Stimulated activated CD4-positive, alpha-beta T cell treated with anti-CD3 and anti-CD28 coated beads, Interleukin-1b, Interleukin-23, amount 100 ng/mL, for 4 hours (primary cell): ENCODE measurements at places on chromosomes 5 and 9.
A peak's percentile ranks its signal among the peaks of the same experiment; 100 is the strongest.

GRCh38 chr5:141494761-141495452 is 6.0 kb downstream of the PCDHGC5 start:
- DNase-seq, result no peak

DNA sequence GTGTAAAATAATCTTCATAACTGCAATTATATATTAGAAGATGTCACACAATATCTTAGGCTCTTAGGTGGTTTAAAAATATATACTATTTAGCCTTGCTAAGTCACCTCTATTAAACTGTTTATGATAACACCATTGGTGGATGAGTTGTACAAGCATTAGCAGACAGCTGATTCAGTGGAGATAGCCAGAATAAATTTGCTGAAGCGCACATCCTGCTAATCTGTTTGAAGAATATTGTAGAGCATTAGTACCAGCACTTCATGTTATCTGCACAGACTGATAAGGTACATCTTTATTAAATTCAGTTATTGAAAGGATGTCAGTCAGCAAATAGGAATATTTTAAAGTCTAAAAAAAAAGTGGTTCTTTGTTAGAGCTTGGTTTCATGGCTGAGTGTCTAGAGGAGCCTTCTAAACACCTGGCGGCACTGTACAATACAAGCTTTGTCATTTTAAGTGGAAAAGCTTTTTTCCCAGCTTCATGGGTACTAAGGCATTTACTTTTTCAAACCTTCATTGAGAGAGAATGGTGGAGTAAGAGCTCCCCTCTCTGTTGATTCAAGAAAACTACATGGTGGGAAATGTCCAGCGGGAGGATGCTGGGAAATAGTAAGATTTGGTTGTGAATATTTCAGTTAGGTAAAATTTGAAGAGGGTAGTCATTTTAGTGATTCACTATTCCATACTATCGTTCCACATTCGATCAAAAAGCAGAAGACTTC is 275.1 kb downstream of the SLF1 start:
- no peak for DNase-seq

- peak; percentile 56 for DNase-seq
Observed at GRCh38 chr9:92634712-92635605, 35.0 kb downstream of the IPPK start.

DNA sequence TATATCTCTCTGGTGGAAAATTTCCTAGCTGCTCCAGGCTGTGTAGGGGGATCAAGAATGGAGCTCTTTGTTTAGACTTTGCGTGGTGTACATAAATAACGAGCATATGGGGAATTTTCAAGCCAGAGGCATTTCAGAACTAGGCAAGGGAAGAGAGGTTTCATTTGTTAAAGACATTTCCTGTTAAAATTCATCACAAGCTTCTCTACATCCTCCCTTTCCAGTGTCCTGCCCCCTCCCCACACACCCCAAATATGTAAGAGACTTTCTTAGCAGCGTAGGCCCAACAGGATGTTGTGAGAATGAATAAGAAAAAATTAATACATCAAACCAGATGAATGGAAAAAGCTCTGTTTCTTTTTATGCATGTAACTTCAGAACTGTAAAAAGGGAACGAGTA is 150.3 kb downstream of the GPBP1 start:
- no peak for DNase-seq

DNA sequence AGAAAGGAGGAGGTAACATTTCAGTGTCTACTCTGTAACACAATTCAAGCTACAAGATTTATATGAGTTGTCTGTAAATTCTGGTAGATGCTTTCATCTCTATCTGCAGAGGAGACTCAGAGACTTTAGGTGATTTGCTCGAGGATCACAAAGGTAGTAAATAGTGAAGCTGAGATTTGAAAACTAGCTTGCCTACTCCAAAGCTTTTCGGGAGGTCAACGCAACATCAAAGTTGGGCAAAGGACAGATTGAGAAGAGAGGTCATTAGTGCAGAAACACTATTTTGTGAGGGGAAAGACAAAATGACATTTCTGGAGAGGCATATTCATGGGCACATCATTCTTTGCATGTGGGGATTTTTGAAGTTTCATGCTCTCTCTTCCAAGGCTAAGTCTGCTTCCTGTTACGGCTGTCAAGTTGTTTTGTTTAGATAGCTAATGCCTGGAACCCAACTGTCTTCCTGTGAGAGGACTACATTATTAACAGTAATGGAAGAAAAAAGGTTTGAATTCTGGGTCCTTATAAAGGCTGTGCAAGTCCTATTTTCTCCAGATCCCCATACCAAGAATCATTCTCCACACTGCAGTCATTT is 413.5 kb upstream of the ZNF462 start:
- DNase-seq, result no peak

- no peak for DNase-seq
Observed at GRCh38 chr5:1654786-1655495, 131.2 kb upstream of the LPCAT1 start.

DNA sequence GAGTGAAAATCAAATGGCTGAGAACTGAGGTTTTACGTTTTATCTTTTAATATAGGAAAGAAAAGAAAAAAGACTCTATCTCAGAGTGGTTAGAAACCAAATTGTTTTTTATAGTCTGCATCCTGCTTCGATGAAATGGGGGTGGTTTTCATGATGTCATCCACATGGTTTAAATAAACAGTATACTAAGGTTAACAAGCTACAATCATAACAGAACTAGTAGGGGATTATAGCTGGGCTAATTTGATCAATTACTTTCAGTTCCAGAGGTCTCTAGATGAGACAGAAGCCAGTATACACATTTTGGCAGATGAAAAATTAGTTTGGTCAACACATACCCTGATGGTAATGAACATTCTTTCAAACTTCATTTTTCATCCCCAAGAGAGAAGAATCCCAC is 106.3 kb upstream of the SNX2 start:
- no peak for DNase-seq

DNA sequence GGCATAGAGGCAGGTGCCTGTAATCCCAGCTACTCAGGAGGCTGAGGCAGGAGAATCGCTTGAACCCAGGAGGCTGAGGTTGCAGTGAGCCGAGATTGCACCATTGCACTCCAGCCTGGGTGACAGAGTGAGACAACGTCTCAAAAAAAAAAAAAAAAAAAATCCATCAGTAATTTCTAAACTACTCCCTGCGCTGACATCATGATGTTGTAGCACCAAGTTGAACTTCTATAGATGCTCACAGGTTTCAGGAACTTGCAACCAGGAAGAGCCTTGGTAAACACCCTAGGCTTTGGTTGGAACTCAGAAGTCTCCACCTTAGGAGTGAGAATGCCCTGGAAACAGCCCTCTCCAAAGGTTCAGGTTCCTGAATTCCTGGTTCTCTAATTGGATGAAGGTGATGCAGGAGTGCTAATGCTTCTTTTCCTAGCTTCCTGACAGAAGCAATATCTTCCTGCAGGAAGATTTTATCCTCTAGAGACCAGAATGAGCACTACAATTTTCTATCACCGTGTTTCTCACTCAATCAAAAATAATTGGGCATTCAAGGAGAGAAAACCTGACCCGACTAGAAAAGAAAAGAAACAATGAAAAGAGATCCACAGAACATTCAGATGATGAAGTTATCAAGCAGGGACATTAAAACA is 469.6 kb downstream of the GADD45G start:
- no peak for DNase-seq

DNA sequence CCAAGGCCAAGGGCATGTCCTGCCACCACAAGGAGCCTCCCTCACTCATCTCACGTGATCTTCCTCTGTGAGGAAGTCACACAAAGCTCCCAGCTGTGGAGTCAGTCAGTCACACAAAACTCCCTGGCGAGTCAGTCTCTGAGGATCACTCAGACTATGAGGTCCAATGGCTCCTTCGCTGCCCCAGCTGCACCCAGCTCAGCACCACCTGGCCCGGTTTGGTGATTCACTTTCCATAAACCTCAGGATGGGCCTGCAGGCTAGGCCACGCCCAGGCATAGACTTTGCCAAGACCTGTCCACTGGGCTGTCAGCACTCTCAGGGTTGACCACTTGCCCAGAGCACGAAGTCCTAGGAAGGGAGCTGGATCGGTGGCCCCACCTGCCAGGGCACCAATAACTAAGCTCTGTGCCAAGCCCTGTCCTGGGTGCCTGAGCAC is 233.8 kb downstream of the HSPA4 start:
- no peak for DNase-seq

GRCh38 chr5:160837749-160838593 is 14.0 kb downstream of the ATP10B start:
- no peak for DNase-seq

GRCh38 chr5:80853413-80853812 is 106.8 kb upstream of the RASGRF2 start:
- no peak for DNase-seq

DNA sequence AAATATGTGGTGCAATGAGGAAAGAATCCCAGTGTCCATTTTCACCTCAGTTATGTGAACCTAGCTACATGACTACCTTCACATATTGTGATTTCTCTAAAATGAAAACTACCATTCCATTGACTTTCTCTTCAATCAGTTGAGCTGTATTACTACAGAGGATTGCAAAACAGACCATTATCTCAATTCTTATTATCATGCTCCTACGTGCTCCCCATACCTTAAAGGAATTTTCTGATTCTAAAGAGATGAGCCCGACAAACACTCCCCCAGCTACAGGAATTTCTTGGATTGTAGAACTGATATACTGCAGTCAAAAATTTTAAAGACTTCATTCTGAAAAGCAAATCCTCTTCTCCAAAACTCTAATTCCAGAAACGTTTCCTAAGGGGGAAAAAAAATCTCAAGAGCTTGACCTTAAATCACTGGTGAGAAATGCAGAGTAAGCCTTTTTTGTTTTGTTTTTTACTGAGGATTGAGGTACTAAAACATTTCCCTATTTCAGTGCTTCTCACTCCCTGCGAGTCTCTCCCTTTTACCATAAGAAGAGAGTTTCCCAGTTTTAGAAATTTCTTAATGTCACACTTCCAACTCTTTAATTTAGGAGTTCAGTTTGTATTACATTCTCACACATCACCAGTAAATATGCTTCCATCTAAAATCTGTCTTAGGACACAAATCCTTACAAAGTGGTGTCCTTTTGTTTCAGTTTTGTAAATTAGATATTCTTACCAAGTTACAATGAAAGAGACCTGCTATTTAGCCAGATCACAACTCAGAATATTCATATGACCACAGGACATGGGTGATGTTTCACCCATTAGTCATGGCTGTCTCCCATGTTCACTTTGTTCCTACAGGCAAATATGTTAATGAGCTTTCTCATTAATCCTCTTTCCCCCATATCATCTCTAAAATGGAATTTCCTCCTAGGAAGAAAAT is 203.8 kb downstream of the TSSK1B start:
- no peak for DNase-seq

DNA sequence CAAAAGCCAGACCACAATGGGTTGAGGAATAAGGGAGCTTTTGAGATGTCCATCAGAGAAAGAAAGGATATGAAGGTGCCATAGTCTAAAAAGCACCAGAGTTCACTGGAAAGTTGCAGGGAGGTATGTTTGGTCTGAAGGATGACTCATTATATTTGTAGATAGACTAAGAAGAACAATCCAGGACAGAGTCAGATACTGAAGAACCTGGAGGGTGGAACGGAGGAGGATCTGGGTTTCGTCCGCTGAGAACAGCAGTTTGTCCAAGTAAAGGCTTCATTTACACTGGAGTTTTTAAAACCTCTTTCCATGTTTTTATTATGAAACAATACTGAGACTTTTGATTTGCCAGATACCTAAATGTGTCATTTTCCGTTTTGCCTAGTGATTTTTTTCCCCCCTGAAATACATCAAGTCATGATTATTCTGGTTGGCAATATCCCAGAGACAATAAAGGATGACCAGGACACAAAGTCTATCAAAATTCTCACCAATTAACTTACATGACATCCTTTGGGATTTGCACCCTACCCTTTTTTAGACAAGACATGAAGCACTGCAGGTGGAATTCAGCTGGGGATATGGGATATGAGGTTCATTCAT is 219.9 kb downstream of the MLLT3 start:
- no peak for DNase-seq

GRCh38 chr5:56638061-56638621 is 177.2 kb upstream of the MAP3K1 start:
- no peak for DNase-seq

DNA sequence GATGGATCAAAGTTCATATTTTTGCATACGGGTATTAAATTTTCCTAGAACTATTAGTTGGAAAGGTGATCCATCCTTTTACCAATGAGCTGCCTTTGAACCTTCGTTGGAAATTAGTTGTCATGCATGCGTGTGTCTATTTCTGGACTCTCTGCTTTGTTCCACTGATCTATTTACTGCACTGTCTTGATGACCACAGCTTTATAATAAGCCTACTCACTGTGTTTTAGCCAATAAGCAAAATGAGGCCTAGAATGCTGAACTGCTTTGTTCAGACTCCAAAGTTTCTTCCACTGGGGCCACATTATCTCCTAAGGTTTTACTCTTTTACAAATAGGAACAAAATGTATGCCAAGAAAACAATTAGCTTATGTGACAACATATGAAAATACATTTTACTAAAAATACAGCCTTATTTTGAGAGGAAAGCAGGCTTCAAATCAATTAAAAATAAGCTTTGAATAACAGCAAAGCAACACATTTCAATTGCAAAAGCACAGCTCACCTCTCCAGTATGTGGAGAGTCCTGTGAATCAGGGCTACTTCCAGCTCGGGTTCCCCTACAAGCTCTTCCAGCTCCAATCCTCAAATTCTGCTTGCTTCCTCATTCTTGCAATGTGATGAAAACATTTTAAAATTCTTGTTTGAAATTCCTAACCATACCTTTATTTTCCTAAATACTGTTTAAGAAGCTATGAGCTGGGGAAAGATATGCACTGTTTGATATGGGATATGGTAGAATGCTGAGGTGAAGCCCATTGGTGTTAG is 72.0 kb downstream of the RETREG1 start:
- DNase-seq, result no peak

DNA sequence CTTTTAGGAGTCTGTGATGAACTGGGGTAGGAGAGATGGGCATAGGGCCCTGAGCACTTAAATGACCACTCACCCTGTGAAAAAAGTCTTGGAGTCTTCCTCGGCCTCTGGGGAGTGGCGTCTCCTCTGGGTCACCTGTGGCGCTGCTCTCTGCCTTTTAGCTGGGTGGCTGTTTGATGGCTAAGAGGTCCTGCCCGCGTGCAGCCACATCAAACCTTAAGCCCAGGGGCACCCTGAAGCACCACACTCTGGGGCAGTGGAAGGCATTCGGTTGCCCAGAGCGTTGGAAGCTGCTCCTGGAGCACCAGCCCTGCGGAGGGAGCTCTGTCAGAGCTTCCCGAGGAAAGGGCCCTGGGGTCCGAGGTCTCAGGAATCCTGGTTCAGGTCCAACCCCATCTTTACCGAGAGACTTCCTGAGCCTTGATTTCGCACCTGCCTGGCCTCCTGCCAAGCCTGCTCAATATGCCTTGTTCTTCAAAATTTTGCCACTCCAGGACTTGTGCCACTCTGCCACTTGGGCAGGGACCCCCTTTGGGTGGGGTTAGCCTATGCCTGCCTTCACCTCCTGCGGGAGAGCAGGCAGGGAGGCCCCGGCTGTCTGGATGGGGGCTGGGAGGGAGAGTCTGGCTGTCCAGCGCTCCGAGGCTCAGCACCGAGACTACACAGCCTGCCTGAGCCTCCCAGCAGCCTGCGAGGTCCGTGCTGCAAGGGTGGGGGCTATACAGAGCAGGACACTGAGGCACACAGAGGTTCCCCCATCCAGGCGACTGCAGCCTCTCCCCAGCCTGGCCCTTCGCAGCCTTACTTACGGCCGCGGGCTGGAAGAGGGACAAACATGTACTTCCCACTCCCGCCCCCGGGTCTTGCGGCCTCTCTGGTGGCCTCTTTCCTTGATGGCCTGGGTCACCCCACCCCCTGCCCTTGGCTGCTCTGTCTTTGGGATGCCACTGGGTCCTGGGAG is 63.4 kb upstream of the RNU6ATAC start:
- DNase-seq, result no peak
